Activated CD8-positive, alpha-beta memory T cell treated with anti-CD3 and anti-CD28 coated beads for 4 hours (primary cell): ENCODE measurements at places on chromosomes 5 and 9.

GRCh38 chr9:114282507-114282906, 40.4 kb upstream of the ORM1 start:
- DNase-seq = no peak

DNA sequence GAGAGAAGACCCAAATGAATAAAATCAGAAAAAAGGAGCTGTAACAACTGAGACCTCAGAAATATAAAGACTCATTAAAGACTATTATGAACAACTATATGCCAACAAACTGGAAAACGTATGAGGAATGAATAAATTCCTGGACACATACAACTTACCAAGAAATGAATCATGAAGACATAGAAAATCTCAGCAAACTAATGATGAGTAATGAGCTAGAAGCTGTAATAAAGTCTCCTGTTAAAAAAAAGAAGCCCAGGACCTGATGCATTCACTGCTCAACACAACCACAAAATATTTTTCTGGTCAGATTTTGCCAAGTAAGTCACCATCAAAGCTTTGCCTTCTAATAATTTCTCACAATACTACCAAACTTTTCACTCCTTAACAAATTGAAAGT, 666.7 kb downstream of the LRRC70 start:
- DNase-seq = no peak

- no peak for DNase-seq
Observed at GRCh38 chr9:77999231-77999631, 32.4 kb downstream of the GNAQ start.

- no peak for DNase-seq
Observed at GRCh38 chr5:135253601-135254178, 145.3 kb downstream of the MACROH2A1 start.

DNA sequence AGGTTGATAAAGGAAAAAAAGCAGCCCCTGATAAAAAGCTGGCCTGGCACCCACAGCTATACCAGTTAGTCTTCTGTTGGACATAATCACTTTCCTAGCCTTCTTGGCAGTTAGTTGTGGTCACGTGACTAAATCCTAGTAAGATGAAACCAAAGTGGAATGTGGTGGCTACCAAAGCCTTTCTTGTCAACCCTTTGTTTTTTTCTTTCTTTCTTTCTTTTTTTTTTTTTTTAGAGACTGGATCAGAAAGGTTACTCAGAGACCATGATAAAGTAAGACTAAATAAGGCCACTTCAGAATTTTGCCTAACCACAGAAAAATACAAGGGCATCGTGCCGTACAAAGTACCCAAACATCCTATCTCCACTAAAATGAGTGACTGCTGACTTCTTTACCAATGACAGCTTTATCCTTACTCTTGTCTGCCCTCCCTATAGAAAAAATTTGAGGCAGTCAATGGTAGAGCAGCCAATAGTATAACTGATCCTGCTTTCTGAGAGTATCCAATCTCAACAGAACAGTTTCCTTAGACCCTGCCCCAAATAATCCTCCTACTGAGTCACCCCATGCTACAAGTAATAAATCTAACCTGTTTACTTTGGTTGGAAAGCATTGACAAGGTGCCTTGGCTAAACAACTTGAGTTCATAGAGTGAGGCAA, 14.2 kb upstream of the KIF27 start:
- no peak for DNase-seq

- DNase-seq = no peak
Observed at GRCh38 chr9:87826331-87826730, 56.3 kb upstream of the SPATA31E1 start.

GRCh38 chr5:158910782-158911692, 188.7 kb downstream of the EBF1 start:
- DNase-seq = no peak
